ENCODE measurements at places on chromosomes 13 and 19. TPM values are rescaled to one million over a fixed set of nuclear protein-coding genes. Genes with fewer than 3 reads are reported as not detected.

Gene CGB7
- total RNA-seq: 0.52 TPM

Gene TUBB4A
- 8.1 TPM for total RNA-seq

Gene CYP4F8
- not detected for total RNA-seq

Gene APOE
- 17.3 TPM for total RNA-seq

Gene RXFP2
- not detected for total RNA-seq

Gene DACH1
- not detected for total RNA-seq

Gene ZNF177
- 0.61 TPM for total RNA-seq

Gene FGF21
- total RNA-seq: not detected

Gene CYP2A6
- total RNA-seq: not detected

Gene SLC7A10
- not detected for total RNA-seq

Gene CEBPA
- total RNA-seq: 5.1 TPM

Gene CHERP
- total RNA-seq: 35.2 TPM

Measured in A549 treated with dexamethasone at 1 μM for 4 hours (cell line).